ENCODE measurements at places on chromosomes 3 and 15.

DNA sequence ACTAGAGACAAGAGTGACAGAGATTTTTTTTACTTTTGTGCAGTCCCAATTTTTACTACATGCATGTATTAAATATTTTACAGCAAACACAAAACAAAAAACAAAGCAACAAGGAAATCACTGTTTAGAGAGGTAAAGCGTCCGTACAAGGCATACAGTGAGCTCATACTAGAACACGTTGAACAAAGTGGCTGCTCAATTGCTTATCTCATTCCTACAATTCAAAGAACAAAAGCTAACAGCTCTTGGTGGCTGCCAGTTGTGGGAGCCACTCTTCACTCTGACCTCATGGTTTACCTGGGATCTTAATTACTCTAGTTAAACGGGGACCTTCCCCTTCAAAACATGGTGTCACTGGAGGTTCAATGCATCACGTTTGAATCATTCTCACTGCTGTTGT lies 7.6 kb upstream of the ARHGEF26 start:
- no peak for DNase-seq

GRCh38 chr3:157856078-157856939 lies 249.9 kb downstream of the SHOX2 start:
- peak; percentile 11 for DNase-seq

GRCh38 chr3:194974468-194975135 lies 288.9 kb downstream of the FAM43A start:
- DNase-seq, result no peak

DNA sequence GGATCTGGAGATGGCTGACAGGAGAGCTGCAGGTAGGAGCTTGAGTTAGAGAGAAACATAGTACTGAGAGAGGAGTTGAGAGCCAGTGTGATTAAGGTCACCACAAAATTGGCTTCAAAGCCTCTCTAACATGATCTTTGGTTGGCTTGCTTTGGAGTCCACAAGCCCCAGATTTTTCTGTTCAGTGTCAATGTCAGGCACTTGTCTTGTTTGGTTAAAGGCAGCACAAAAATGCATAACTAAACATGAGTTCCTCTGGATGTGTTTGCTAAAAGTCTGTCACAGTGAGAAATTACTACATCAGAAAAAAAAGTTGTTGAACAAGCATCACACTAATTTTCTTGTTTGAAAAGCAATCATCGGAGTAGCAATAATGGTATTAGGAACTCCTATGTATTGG lies 440.5 kb downstream of the NTRK3 start:
- peak; percentile 64 for DNase-seq

DNA sequence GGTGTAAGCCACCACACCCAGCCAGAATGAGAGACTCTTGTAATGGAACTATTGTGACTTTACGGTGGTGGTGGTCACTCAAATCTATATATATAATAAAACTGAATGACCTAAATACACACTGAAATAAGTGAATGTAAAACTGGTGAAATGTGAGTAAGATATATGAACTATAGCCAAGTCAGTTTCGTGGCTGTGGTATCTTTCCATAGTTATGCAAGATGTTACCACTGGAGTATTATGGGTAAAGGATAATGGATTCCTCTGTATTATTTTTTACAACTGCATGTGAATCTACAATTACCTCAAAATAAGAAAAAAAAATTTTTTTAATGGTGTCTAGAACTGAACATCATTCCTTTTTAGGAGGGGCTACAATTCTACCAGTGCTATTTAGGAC lies 21.9 kb downstream of the PIK3CB start:
- DNase-seq, result peak; percentile 11

DNA sequence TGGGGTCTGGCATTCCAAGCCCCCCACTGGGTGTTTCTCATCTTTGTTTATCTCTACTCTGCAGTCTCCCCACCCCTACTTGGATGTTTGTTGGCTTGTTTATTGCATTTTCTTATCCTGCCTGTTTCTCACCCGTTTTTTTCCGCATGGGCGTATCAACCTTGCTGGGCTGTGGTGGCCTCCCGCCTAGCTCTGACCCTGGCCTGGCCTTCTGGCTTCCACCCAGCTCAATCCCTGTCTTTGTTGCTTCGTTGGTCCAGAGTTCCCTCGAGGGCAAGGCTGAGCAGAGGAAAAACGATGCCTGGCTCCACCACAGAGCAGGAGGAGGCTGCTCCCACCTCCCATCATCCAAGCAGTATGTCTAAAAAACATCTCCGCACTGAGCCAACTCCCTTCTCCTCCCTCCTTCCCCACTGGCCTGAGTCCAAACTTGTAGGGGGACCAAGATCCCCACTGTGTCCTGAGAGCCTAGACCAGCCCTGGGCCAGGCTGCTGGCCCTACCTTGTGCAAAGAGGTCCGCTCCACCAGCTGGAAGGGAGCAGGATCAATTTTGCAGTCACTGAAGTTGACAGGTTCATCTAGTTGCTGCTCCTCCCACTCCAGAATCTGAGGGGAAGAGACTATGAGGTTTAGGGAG lies 9.8 kb downstream of the CLCN2 start:
- DNase-seq, result no peak

- DNase-seq, result no peak
Measured at GRCh38 chr3:25452740-25453139, 24.7 kb downstream of the RARB start.

- peak; percentile 66 for DNase-seq
Measured at GRCh38 chr15:80749589-80749988, 29.6 kb upstream of the CEMIP start.

GRCh38 chr3:141532609-141533008 lies 45.8 kb downstream of the RASA2 start:
- no peak for DNase-seq

GRCh38 chr15:56040081-56041035 lies 46.9 kb upstream of the NEDD4 start:
- DNase-seq, result peak; percentile 94

GRCh38 chr3:138066383-138066782 lies 49.0 kb downstream of the DZIP1L start:
- no peak for DNase-seq

GRCh38 chr3:169772305-169772896 lies 795 bp upstream of the MYNN start:
- peak; percentile 83 for DNase-seq

GRCh38 chr15:32872621-32873283 lies 154.9 kb downstream of the GREM1 start:
- DNase-seq, result peak; percentile 97

GRCh38 chr15:93420050-93420452 lies 331.0 kb upstream of the RGMA start:
- DNase-seq, result no peak

- no peak for DNase-seq
Measured at GRCh38 chr15:99158626-99159412, 53.9 kb downstream of the SYNM start.

DNA sequence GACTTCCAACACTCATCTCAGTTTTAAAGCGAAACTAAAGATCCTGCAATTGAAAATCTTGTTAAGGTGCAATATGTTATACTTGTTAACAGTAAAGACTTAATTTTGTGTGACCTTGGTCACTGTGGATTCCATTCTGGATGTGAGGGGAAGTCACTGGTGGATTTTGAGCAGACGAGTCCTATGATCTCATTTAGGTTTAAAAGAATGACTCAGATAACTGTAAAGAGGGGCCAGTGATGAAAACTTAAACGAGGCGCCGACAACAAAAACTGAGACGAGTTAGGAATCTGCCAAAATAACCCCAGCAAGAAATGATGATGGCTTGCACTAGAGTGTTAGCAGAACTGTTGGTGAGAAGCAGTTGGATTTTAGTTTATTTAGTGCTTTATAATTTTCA lies 56.5 kb downstream of the LRRC28 start:
- DNase-seq, result no peak
